ENCODE measurements at places on chromosomes 7 and 10.

GRCh38 chr7:18768256-18768655 is 272.7 kb downstream of the HDAC9 start:
- DNase-seq: no peak

DNA sequence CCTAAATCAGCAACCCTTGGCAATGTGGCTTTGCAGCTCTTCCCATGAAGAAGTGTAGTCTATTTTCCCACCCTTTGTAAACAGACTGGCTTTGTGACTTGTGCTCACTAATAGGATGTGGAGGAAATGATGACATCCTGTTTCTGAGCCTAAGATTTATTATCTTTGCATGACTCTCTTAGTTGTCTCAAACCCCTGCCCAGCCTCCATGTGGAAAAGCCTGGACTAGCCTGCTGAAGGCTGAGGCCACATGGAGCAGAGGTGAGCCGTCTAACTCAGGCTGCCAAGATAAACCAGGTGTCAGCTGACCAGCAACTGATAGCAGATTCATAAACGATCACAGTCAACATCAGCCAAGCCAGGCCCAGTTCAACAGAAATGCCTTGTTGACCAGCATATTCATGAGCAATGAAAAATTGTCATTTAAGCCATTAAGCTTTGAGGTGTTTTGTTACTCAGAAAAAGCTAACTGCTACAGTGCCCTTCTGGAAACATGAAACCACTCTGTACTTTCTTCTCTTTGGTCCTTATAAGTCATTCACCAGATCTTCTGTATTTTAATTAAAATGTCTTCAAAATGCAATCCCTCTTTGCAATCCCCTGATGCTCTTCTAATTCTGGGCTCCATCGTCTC is 586.3 kb upstream of the ANKRD30A start:
- no peak for DNase-seq

- DNase-seq: no peak
Observed at GRCh38 chr7:122161628-122162027, 17.6 kb upstream of the AASS start.

DNA sequence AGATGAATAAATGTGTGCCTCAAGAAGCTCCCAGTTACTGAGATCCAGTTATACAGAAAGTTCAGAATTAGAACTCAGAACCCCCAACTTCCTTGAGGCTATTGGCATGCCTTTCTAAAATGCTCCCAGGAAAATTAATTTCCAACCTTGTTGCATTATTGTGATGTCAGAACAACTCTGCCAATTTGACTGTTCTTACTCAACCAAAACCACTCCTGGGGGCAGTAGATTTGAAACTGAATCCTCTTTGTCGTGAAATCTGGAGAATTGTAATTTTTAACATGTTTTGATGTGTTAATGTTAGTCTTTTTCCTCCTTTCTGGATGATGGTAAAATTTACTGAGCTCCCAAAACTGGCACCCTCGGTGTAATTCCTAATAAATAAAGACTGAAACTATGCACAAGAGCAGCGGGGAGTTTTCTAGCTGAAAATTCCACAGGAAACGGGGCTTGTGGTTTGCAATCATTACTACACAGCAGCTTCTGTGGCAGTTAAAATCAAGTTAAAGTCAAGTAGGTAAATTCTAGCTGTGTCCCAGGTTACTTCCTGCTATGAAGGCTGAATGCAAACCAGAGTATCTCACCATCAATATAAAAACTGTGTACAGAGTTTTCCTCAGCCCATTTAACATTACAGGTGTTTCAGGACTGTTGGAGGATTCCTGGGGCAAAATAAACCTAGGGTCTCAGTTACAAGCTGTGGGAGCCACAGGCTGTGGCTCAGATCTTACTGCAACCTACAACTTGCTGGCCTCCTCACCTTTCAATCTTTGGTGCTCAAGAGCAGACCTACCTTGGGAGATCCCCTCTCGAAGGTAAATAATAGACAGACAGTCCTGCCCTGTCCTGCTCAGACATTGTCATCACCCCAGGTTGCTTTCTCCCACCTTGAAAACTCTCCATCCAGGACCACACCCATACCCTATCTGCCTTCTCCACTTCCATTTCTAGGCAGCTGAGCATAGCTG is 156.3 kb upstream of the KMT2E start:
- no peak for DNase-seq

- DNase-seq: no peak
Observed at GRCh38 chr7:130611218-130611617, 57.3 kb downstream of the COPG2 start.

DNA sequence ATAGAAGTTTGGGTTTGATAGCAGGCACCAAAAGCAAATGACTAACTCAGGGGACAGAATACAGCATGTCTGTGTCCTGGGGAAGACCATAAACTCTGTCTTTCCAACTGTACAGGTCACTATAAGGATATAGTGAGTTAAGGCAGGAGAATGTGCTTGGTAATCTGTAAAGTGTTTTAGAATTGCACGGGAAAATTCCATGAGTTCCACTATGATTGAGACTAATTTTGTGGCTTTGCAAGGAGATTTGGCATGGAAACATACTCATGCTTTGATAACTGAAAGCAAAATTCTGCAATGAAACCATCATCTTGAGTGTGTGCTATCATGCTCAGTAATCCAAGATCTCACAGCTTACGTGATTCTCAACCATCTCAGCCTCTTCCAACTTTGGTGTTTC is 152.6 kb downstream of the PKD1L1 start:
- DNase-seq: no peak

GRCh38 chr7:98266840-98267239 is 14.6 kb upstream of the BRI3 start:
- no peak for DNase-seq

DNA sequence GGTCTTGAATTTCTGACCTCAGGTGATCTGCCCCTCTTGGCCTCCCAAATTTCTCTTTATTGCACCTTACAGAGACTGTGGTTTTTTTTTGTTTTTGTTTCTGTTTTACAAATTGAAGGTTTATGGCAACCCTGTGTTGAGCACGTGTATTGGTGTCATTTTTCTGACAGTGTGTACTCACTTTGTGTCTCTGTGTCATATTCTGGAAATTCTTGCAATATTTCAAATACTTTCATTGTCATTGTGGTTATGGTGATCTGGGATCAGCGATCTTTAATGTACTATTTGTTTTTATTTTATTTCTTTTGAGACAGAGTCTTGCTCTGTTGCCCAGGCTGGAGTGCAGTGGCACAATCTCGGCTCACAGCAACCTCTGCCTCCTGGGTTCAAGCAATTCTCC is 89.8 kb downstream of the PRTFDC1 start:
- no peak for DNase-seq

GRCh38 chr7:122337011-122337410 is 32.5 kb upstream of the FEZF1 start:
- DNase-seq: no peak

DNA sequence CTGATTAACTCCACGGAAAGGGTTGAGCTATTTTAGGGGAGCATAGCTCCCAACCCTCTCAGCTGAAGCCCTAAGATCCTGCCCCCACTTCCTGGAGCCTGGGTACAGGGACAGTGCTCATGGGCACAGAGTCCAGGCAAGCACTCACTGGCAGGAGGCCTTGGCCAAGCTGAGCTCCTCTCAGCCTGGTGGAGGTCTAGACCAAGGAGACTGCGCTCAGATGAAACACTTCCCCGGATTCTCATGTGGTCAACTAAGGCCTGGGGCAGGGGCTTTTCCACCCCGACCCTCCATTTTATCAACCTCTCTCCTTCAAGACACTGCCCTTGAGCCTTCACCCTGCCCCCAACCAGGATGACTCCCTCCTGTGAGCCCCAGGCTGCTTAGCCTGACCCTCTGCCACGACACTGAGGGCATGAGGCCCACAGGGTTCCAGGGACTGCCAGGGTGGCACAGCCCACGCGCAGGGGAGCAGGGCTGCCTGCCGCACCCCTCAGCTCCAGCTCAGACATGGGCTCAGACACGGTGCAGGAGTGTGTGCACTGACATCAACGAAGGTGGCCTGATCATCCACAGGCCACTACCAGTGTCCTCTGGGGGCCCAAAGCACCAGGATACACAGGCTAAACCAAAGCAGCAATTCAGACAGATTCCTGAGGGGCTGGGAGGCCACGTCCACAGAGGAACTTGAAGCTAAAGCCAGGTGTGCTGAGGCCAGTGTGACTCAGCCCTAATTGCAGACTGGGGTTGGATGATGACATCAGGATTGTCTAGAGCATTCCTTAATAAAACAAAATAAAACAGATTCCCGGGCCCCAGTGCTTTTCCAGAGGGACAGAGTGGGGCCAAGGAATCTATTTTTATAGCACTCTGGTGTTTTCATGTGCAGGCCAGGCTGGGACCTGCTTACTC is 18.8 kb downstream of the CHAT start:
- DNase-seq: no peak

- no peak for DNase-seq
Observed at GRCh38 chr10:15169555-15170401, 1.3 kb upstream of the NMT2 start.

GRCh38 chr7:148962823-148963582 is 65.3 kb downstream of the PDIA4 start:
- peak; percentile 61 for DNase-seq

DNA sequence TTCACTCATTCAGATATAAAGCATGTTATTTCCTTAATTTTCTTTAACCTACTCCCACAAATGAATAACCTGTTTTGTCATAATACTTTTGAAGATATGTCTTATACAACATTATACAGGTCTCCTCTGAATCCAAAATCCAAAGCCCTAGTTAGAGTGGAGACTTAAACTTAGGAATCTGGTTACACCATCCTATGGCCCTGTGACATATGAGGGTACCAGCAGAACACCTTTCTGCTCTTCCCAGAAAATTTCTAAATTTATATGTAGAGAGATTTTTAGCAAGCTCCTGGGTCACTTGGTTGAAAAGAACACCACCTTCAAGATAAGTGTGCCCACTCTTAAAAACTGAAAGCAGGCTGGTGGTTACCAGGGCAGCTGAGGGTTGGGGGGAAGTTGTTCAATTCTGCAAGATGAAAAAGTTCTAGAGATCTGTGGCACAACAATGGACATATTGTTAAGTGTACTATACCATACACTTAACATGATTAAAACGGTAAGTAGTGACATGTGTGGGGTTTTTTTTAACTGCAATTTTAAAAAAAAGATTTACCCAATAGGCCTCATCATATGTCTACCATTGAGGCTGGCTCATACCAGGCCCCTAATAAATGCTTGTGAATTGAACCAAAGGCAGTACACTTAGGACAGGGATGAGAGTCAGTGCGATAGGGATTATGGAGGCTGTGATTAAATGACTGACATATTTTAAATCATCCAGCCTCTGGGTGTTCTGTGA is 37.6 kb upstream of the KCNIP2 start:
- no peak for DNase-seq

GRCh38 chr10:121672733-121673132 is 74.5 kb upstream of the FGFR2 start:
- no peak for DNase-seq

DNA sequence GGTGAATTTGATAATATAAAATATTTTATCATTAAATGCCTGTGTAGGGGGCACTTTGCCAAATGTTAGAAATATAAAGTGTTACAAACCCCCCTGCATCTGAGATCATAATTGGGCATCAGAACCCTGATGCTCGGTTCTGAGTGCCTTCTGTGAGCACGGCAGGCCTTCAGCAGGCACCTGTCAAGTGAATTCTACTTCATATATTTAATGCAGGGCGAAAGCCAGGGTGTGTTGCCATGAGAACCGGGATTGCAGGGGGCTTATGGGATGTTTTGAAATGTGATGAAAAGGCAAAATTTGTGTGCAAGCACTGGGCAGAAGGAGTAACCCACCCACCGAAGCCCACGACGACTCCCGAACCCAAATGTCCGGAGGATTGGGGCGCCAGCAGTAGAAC is 57.2 kb downstream of the MRC1 start:
- DNase-seq: no peak

DNA sequence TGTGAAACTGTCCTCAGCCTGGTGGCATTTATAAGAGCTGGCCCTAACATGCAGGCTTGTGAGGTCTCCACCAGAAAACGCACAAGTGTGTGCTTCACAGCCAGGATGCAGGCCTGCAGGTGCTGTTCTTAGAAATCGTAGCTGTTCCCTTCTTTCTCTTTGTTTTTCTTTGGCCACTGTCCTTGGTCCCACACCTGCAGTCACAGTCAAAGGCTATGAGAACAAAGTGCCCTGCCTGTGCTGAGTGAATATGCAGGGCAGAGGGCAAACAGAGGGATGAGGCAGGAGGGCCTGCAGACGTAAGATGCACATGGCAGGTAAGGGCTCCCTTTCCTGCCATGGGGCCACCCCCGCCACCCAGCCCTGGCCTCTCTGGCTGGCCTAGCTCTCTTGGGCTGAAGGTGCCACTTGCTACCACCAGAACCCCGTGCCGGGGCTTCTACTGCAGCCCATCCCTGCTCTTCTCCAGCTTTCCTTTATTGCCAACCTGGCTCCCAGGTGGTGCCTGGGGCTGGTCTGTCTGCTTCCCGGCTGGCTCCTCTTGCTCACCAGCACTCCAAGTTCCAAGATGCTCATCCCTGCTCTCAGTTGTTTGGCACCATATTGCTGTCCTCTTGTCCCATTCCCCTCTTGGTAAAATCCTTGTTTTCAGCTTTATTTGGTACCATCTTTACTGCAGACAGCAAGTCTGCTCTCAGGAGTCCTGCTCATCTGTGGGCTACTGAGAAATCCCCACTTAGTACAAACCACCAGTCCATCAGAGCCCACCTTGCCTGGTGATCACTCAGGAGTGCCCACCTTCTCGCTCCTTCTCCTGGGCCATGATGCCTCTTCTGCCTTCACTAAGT is 308.1 kb upstream of the ZMIZ1 start:
- DNase-seq: no peak

GRCh38 chr10:52466464-52466863 is 152.4 kb downstream of the DKK1 start:
- DNase-seq: no peak

DNA sequence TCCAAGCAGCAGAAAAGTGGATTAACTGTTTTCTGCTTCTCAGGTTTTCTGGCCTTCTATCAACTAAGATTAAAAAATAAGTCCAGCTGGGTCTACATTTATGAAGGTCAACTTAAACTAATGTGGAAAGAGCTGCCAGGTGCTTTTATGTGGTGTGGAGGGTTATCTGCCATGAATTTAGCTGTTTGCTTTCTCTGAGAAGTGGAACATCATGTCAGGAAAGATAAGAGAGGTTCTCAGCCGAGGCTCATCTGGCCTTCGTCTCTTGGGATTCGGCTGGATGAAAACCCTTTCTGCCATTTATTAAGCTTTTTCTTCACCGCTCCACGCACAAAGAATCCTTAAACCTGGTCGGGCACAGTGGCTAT is 5.5 kb downstream of the PTPRN2 start:
- no peak for DNase-seq

DNA sequence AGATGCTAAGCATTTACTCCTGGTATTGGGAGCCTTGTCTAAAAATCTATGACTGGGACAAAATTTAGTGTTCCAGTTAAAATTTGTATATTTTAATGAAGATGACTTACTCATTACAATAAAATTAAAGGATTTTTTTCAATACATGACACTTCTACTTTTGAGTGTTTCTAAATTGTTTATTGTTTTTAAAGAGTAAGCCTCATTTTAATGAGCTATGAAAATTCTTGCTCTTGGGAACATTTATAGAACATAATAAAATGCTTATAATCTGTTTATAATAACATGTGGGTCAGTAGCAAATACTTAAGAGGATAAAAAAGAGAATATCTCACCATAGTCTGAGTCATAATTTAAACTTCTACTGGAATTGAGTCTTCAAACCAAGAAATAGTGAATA is 149.5 kb downstream of the PLCE1 start:
- DNase-seq: no peak

GRCh38 chr10:102595897-102596296 is 48.4 kb upstream of the TRIM8 start:
- no peak for DNase-seq
